Sigmoid colon (tissue), 7 donors: ENCODE measurements at places on chromosomes 5 and 9. TPM values are rescaled to one million over a fixed set of nuclear protein-coding genes. Genes with fewer than 3 reads are reported as not detected.

DNA sequence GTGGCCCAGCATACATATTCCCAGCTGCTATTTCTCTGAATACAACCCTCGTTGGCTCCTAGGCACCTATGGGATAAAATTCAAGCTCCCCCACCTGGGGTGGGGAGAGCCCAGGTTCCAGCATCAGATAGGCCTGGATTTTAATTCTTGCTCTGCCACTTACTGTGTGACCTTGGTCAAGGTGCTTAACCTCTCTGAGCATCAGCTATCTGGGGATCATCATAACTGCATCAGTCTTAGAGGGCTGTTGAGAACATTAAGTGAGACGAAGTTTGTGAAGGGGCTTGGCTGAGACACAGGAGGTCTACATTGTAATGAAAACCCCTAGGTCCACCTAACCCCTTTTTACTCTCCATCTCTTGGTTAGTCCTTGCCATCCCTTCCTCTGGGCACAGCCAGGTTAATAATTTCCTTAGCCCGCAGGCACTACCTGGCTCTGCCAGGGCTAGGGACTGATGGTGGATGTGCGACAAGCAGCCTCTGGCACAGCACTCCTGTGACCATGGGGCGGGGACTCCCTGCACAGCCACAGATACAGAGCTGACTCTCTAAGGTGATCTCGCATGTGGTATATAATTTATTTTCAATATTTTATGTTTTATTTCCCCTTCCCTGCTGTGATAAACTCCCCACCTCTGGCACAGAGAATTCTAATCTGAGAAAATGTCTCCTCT is 68.7 kb downstream of the CRB2 start:
- H3K36me3 ChIP-seq: no peaks in the 10 kb centered on the region
- no peaks in the 10 kb centered on the region for H3K27me3 ChIP-seq

GRCh38 chr9:35688558-35689541 is 875 bp downstream of the TPM2 start:
- DNase-seq: no peak
- peak overlapping the region; percentile 99 for H3K27ac ChIP-seq
- peaks cover 41% of the 10 kb centered on the region for H3K4me1 ChIP-seq
- H3K36me3 ChIP-seq: peaks cover 45% of the 10 kb centered on the region

DNA sequence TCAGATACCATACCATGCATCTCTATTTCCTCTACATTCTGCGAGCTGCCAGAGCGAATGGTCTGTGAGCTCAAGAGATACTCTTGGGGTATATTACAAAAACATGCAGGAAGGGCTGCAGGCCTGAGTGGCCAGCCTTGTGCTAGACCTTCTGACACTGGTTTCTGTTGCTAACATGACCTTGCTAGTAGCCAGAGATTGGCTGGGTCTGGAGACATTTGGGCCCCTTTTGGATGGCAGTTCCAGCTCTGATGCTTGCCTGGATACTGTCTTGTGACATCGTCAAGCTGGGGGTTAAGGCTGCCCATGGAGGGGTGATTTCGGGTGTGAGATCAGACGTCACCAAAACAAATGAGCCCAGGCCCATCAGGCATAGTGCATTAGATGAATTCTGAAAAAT is 56.1 kb upstream of the FSTL4 start:
- H3K27me3 ChIP-seq: no peaks in the 10 kb centered on the region
- H3K27ac ChIP-seq: no peak overlapping the region
- no peaks in the 10 kb centered on the region for H3K36me3 ChIP-seq

DNA sequence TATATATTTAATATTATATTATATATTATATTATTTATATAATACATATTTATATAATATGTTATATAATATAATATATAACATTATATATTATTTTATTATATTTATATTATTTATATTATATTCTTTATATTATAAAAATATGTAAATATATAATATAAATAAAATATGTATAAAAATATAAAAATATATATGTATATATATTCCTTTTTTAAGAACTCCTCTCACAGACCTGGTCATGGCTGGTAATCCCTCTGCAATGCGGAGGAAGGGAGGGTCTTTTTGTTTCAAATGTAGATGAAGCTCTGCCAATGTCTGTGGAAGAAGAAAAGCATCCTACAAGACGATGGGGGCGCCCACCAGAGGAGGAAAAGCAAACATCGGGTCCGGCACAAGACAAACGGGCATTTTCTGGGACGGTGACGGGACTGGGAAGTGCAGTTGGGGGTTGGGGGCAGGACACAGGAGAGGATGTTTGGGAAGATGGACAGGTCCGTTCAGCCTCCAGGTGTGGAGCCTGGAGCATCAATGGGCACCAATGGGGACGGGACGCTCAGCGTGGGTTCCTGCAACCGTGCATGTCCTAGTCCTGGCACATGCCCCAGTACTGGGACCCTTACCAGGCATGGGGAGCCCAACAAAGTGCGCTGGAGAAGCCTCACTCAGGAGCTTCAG is 194.0 kb downstream of the IRX1 start:
- no peak for DNase-seq
- H3K4me3 ChIP-seq: no peak overlapping the region
- no peaks in the 10 kb centered on the region for H3K27me3 ChIP-seq
- no peaks in the 10 kb centered on the region for H3K4me1 ChIP-seq
- H3K27ac ChIP-seq: no peak overlapping the region

DNA sequence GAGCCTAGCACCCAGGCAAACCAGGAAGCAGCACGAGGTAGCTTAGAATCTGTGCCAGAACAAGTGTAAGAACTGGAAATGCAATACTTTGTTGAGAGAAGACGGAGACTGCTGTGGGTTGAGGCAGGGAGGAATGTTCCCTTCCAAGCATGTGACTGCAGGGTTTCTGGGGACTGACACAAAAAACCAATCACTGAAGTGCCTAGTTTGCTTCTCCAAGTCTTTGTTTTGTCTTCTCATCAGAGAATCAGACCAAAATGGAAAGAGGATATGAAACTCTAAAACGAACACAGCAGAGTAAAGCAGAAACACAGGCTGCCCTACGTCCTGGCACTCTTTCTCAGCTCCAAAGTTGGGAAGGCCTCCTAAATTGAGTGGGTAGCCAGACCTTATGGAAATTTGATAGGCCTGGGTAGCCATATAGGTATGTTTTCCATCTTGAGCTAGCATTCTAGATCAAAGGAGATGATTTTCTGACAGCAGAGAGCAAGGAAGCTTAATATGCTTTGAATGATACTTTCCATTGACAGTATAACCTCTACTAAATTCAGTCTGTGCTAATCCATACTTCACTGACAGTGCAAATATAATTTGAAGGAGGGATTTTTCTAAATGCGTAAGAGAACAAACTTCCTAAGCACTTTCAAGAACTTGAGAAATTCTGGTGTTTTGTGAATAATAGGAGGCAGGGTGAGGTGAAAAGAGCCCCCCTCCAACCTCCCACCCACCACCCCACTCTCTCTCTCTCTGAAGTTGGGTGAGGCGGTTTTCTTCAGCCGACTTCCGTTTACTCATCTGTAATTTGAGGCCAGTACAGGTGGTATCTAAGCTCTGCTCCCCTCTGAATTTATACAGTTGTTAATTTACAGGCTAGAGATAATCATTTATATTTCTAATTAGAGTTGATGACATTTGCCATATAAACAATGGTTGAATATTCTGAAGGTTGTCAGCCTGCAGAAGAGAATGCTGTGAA is 5.5 kb downstream of the ADRB2 start:
- no peak overlapping the region for H3K27ac ChIP-seq
- peak; percentile 66 for DNase-seq
- peaks cover 13% of the 10 kb centered on the region for H3K4me1 ChIP-seq
- H3K4me3 ChIP-seq: no peak overlapping the region

DNA sequence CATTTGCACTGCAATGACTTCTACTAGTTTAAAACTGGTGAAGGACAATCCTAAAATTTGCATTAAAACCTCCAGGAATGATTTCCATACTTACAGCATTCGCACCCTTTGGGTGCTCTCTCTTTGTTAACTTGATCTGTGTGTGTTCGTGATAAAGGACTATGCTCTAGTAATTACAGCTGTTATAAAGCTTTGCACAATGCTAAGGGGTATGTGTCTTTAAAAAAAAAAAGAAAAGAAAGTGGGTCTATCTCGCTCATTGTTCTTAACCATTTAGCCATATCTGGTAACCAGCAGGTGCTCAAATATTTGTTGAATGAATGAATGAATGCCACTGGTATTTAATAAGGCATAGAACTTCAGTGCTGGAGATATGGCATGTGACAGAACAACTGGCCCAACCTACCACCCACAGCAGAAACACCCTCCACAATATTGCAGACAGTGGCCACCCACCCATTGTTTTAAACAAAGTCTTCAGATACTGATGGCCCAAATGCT is 8.7 kb downstream of the TRIM36 start:
- H3K4me3 ChIP-seq: no peak overlapping the region
- peaks cover 36% of the 10 kb centered on the region for H3K27me3 ChIP-seq
- H3K27ac ChIP-seq: no peak overlapping the region
- H3K4me1 ChIP-seq: no peaks in the 10 kb centered on the region
- DNase-seq: no peak

SLC12A2 gene
- total RNA-seq: 54.3 TPM

TPPP gene
- total RNA-seq: 7.1 TPM

COL5A1 gene
- total RNA-seq: 36.0 TPM

BRD3 gene
- 21.8 TPM for total RNA-seq
